Panc1 (cell line): ENCODE measurements at places on chromosomes 4 and X. TPM values are rescaled to one million over a fixed set of nuclear protein-coding genes. Genes with fewer than 3 reads are reported as not detected.

DNA sequence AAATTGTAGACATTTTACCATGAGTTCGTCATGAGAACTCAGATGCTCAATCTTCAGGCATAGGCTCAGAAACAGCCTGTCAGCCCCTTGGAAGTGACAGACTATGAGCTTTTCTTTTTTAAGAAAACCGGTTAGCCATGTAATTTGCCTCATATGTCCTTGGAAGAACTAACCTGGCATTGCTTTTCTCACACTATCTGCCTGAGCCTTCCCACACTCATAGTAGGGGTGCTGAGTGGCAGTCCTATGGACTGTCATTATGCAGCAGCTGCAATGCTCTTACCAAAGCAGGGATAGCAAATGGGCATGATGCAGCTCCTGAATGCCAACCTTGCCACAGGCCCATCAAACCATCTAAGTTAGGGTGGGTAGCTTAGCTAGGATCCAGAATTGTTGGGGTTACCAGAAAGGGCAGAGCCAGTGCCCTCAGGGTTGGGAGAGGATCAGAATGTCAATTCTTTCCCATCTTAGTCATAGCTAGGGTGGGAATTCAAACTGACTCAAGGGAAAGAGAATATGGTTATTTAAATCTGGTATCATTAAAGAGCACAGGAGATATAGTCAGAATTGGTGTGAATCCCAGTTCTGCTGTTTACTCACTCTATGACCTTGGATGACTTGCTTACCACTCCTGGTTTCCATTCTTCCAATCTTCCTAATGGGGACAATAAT is 230.6 kb upstream of the CPEB2 start:
- H3K4me3 ChIP-seq = no peak overlapping the region
- no peak overlapping the region for H3K27ac ChIP-seq
- H3K36me3 ChIP-seq = no peaks in the 10 kb centered on the region

- no peak for DNase-seq
- H3K27me3 ChIP-seq = no peaks in the 10 kb centered on the region
- no peak overlapping the region for H3K4me3 ChIP-seq
- peaks cover 19% of the 10 kb centered on the region for H3K4me1 ChIP-seq
- no peak overlapping the region for H3K27ac ChIP-seq
- H3K36me3 ChIP-seq = no peaks in the 10 kb centered on the region
Observed at GRCh38 chr4:38860788-38861424, 4.3 kb upstream of the TLR6 start.

DNA sequence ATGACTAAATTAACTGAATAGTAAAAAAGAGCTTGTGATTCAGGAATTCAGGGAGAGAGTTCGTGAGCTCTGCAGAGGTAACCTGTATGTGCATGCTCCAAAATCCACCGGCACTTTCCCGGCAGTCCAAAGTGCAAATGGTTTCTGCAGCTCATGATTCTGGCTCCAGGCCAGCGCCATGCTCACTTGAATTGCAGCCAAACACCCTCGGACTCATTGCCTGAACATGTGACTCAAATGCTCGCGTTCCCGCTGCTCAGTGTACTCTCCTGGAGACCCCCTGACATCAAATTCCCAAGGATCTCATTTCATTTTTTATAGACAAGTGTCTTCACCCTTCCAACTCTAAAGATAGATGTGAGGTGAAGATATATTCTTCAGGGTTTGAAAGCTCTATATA is 44.1 kb upstream of the SH3RF1 start:
- DNase-seq = no peak
- no peaks in the 10 kb centered on the region for H3K27me3 ChIP-seq
- no peaks in the 10 kb centered on the region for H3K4me1 ChIP-seq

The ODAM gene
- total RNA-seq = not detected

The NKX3-2 gene
- 1.2 TPM for total RNA-seq

The LSM6 gene
- 15.9 TPM for total RNA-seq
